ENCODE measurements at places on chromosomes 4 and X.

DNA sequence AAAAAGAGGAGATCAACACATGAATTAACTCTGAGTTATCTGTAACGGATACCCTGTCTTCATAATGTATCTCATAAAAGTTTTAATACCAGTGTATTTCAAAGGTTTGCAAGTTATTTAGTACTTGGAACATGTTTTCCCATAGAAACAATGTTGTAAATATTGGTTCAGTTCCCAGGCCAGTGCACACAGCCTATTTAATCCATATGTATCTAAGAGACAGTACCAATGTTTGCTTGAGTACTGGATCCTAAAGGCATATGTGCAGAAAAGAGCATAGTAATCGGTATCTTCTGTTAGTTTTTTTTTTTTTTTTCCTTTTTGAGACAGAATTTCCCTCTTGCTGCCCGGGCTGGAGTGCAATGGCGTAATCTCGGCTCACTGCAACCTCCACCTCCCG is 46.1 kb downstream of the SLIT2 start:
- DNase-seq = no peak

DNA sequence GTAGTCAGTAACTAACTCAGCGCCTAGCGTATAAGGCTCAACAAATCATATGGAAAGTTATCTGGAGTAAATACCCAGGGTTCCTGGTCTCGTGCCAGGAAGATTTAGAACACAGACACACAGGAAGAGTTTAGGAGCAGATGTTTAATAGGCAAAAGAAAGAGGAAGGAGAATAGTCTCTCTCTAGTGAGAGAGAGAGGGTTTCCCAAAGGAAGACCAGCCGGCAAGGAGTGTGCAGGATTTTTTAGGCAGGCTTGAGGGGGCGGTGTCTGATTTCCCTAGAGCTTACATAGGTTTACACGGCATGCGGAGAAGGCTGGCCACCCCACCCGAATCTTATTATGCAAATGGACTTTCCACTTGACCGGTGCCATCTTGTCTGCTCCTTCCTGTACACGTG is 284.0 kb upstream of the FRG1 start:
- no peak for DNase-seq

- DNase-seq = no peak
Observed at GRCh38 chrX:118745570-118745969, 18.2 kb downstream of the IL13RA1 start.

DNA sequence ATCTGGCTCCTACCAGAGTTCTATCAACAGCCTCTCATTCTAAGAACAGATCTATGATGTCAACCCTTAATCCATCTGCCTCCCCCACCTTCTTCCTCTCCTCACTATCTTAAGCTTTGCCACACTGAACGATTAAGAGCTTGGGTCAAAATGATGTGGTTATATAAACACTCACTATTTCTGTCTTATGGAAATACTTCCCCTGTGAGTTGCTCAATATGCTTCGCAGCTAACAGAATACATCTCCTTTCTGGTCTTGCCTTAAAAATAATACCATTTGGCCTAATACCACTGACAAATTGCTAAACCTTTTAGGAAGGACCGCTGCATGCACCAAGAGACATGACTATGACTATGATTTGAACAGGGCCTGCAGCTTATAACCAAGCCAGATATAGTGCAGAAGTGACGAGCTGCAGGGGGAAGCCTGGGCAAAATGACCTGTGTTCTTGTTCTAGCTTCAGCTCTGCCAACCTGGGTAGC is 130.9 kb downstream of the RNF150 start:
- no peak for DNase-seq

GRCh38 chr4:87377816-87378215 is 13.2 kb downstream of the HSD17B11 start:
- DNase-seq = no peak

GRCh38 chrX:111955901-111956300 is 79.9 kb downstream of the TRPC5OS start:
- no peak for DNase-seq

DNA sequence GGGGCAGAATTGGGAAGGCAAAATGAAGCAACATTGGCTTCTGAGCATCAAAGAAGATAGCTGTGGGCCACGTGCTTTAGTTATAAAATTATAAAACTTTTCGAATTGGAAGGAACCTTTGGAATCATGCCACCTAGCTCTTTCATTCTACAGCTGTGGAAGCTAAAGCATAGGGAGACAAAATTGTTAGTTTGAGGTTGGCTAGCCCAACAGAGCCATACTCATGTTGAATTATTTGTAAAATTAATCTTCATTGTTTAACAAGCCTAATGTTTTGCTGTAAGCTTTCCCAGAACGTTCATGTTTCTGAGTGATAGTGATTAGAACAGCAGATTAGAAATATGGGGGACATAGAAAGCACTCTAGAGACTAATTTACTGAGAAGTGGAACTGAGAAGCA is 35.9 kb downstream of the HHIP start:
- DNase-seq = no peak

DNA sequence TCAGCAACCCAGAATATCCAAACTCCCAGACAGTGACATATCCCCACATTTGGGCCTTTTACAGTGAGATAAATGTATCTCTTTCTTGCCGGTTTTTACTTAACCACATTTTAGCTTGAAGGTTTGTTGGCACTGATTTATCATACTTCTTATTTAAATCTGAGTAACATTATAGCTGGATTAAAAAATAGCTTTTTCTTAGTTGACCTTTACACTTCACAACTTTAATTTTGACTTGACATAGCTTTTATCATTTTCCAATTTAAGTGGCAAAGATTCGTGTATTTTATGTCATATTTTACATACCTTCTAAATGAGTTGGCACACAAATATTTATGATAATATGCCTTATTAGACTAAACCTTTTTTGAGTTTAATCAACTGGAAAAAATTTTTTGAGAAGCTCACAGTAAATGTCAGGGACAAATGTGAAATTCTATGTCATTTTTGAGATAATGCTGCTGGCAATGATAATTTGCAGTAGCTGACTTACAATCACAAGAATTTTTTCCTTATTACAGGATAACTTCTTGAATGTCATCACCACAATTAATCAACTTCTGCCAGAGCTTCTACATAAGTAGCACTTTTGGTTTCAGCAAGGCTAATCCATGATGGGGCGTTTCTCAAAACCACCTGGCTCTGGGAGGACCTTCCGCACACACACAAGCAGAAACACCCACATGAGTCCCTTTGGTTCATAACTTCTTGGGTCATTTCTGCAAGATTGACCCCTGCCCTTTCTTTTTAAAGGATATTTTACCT is 80.3 kb downstream of the SYTL5 start:
- no peak for DNase-seq

GRCh38 chr4:38889143-38889542 is 21.5 kb downstream of the FAM114A1 start:
- peak; percentile 79 for DNase-seq

DNA sequence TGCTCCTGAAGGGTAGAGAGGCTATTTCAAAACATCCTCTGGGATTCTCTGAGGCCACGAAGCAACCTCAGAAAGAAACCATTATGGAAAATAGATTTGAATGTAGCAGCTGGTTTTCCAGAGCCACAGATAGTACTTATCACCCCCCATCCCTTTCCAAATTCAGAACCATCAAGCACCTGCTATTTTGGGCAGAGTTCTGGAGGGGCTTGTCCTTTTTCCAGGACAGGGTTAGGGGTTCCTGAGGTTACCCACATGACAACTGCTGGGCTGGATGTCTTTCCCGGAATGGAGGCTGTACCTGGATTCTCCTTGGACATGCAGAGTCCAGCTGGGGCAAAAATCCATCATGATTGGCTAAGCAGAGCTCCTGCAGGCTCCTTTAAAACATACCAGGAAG is 22.0 kb upstream of the ZXDA start:
- DNase-seq = no peak

- no peak for DNase-seq
Observed at GRCh38 chr4:113756005-113756410, 5.5 kb downstream of the CAMK2D start.

- DNase-seq = no peak
Observed at GRCh38 chr4:17082186-17082585, 183.7 kb upstream of the LDB2 start.

GRCh38 chr4:82437285-82438005 is 7.1 kb downstream of the ENOPH1 start:
- DNase-seq = peak; percentile 23

DNA sequence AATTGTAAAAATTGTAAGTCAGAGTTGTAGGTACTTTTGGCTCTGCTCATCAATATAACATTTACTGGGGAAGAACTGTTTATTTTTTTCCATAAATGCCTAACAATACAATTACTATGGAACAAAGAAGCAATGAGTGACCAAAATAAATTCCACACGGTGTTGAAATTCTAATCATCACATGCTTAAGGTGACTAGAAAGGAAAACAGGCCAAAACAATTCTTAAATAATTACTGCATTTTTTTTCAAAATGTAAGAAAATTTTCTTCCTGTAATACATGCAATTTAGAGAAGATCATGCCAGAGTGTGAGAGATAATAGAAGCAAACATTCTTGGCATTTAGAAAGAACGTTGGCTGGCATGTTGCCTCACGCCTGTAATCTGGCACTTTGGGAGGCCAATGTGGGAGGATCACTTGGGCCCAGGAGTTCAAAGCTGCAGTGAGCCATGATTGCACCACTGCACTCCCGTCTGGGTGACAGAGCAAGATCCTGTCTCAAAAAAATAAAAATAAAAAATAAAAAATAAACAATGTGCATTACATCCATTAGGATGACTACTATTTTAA is 22.5 kb downstream of the C4orf46 start:
- DNase-seq = no peak

GRCh38 chrX:112254896-112255295 is 172.3 kb upstream of the TRPC5 start:
- no peak for DNase-seq

DNA sequence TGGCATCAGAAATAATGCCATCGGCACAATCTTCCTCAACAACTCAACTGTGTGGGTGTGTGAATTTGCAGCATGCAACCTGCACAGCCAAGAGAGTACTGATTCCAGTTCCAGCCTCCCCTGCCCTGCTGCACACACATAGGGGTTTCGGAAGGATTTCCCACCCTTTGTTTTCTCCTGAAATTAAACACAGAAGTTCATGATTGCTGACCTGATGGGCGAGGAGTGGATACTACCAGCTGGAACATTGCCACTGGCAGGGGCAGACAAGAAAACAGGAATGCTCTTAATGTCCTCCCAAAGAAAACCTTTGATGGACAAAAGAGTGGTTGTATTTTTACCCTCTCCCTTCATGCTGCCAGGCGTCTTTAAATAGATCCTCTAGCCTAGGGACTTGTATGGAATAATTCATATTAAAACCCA is 4.8 kb downstream of the NDP start:
- DNase-seq = no peak

- no peak for DNase-seq
Observed at GRCh38 chr4:53781629-53782457, 190.6 kb upstream of the LNX1 start.

- no peak for DNase-seq
Observed at GRCh38 chr4:29636961-29637360, 1083.2 kb upstream of the PCDH7 start.

GRCh38 chr4:13921805-13922204 is 294.3 kb upstream of the BOD1L1 start:
- no peak for DNase-seq

DNA sequence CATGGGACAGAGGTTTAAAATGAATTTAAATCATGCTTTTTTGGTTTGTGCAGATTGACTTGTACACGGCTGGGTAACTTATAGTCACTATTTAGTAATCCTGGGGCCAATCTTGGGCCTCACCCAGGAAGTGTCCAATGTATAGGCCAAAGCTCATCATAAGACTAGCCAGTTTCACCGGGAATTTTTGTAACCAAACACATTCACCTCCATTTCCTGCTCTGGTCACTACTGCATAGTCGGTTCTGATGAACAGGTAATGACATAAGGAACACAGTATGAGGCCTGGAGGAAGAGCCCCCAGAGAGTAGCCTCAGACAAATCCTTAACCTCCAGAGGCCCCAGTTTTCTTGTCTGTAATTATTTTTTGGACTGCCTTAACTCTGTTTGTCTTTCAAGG is 81.9 kb downstream of the HPRT1 start:
- no peak for DNase-seq

DNA sequence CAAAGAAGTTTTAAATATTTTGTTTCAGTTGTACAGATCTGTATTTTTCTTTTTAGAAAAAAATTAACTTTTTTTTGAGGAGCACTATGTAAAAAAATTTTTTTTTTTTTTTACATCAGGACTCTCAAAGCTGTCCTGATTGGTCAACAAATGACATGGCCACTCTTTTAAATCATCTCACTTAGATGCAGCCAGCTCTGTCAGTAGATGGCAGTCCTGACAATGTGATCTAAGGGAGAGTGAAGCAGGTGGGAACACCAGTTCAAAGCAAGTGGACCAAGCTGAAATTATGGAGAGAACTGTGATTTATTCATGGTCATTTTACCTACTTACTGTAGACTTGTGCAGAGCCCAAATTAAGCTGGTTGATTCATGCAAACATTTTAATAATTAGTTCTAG is 174.7 kb upstream of the GPRIN3 start:
- DNase-seq = peak; percentile 23

DNA sequence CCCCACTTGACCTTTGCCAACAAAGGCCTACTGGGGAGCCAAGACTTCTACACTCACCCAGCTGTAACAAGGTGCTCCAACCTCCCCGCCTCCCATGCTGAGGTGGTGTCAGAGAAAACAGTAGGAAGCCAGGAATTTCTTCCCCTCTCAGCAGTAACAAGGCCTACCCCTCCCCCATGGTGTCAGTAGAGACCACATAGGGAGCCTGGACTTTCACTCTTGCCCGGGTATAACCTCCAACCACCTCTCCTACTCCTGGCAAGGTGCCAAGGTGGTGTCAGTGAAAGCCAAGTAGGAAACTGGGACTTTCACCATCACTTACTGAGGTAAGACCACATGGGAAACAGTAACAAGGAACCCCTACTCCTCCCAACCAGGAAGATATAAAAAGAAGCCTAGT is 93.1 kb downstream of the SLC16A2 start:
- no peak for DNase-seq

GRCh38 chr4:13399257-13399656 is 84.9 kb downstream of the RAB28 start:
- DNase-seq = no peak

DNA sequence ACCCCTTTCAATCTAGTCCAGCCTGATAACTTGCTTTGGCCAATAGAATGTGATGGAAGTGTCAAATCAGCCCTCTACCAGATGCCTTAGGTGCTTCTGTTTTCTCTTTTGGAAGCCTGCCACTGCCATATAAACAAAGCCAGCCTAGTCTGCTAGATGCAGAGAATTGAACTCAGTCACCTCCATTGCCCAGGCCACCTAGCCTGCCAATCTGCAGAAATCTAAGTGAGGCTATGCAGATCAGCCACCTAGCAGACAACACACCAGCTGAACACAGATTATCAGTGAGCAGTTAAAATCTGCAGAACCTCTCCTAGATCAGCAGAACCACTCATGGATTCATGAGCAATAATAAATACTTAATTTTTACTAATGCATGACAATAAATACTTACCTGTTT is 1108.2 kb downstream of the PCDH18 start:
- DNase-seq = no peak

GRCh38 chr4:81723019-81723884 is 251.5 kb upstream of the RASGEF1B start:
- no peak for DNase-seq
